Activated CD4-positive, alpha-beta T cell treated with anti-CD3 and anti-CD28 coated beads for 4 hours (primary cell): ENCODE measurements at places on chromosomes 7 and 10.

DNA sequence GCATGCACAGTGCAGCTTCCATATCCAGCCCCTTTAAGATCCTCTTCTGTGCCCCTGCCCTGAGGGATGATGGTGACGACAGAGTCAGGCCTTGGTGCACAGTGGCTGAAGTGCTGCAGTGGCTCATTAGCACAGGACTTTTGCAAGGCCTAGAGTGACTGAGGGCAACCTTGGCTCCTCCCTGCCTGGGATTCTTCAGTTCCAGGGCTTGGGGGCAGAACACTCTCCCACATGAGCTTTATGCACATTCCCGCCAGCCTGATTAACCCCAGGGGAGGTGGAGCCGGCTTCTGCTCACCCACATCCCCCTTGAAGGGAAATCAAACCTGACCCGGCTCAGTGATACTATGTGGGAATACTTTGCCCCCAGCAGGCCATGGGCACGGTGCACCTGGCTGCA lies 253.4 kb downstream of the GALNT17 start:
- DNase-seq: no peak

DNA sequence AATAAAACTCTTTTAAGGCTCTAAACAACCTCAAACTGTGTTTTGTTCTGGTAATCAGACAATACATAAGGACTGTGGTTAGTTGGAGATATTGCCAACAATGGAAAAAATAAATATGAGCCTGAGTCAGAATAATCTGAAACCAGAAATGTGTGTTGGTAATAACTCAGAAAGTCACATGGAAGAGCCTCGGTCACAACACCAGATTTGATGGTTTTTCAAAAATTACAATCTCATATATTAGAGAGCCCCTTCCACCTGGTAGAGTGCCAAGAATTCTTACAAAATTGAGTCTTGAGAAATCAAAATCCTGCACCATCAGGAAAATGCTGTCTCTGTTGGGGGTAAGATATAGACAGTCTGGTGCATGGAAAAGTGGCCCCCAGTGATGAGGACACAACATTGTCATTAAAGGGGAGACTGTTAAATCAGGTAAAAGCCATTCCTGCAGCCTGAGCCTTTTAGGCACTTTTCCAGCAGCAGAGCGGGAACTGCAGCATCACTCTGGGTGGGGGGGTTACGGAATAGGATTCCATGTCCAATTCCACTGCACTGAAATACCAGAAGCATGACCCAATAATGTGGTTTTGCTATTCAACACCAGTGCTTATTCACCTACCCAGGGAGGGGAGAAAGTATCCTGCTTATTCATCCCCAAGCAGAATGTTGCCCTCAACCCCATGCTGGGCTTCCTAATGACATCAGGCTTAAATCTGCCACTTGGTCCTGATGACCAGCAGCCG lies 9.5 kb upstream of the ADAM12 start:
- no peak for DNase-seq

- no peak for DNase-seq
These were observed 30.6 kb downstream of the POR start for GRCh38 chr7:75945297-75946168.

GRCh38 chr10:79249186-79250121 lies 97.8 kb upstream of the PPIF start:
- no peak for DNase-seq

DNA sequence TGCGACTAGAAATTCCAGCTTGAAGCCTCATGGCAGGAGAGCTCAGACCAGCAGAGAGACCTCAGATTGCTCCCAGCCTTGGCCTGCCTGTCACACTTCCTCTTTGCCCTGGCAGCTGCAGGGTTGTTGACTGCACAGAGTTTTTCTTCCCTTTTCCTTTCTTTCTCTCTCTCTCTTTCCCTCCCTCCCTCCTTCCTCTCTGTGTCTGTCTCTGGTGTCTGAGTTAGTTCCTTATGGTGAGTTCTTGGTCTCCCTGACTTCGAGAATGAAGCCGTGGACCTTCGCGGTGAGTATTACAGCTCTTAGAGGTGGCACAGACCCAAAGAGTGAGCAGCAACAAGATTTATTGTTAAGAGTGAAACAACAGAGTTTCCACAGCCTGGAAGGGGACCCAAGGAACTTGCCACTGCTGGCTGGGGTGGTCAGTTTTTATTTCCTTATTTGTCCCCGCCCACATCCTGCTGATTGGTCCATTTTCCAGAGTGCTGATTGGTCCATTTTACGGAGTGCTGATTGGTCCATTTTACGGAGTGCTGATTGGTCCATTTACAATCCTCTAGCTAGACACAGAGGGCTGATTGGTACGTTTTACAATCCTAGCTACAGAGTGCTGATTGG lies 266.3 kb downstream of the RPS24 start:
- DNase-seq: no peak

- DNase-seq: no peak
These were observed 104.2 kb upstream of the ACBD5 start for GRCh38 chr10:27344568-27345454.

DNA sequence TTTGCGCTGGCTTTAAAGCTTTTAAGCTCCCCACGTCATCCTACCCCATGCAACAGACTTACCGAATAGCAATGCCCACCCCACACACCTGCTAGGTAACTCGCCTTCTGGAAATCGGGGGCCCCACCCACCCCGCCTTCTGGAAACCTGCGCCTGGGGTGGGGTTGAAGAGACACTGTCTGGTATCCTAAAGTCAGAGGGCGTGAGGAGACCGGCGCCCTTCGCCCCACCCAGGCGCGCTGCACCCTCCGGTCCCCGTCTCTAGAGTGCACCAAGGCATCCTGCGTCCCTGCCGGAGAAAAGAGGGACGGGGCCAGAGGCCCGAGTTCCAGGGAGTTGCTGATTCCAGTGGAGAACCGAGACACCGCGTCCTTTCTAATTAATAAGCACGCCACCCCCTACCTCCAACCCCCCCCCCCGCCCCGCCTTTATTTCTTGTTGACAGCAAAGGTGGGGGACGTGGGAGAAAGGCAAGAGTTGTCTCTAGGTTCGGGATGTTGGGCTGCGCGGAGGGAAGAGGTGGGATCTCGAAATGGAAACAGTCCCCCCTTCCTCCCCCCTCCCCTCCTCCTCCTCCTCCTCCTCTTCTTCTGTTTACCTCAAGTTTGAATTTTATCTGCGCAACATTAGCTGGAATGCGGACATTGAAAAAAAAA lies 220.9 kb upstream of the MKLN1 start:
- DNase-seq: peak; percentile 51

DNA sequence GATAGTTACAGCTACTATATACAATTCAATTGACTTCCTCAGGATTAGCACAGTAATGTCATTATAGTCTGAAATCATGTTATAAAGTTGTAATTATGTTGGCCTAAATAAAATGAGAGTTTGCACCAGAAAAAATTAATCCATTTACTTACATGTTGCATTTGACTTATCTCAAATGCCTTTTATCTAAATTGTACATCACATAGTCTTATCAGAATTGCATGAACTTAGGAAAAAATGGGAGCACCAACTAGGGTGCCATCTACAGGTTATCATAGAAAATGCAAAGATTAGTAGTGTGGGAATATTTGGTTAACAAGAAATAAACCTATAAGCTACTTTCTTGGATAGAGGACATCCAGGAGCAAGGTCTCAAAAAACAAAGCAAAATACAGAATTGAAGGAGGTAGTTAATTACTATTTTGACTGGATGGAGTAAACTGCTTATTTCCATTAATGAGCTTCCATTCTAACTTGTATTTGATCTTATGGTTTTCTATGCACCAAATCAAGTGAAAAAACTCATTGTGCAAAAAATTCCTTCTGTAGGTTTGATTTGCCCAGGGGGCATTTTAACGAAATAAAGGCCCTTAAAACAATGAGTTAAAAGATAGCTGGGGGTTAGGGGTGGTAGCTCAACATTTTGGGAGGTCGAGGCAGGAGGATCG lies 60.0 kb upstream of the ORC5 start:
- no peak for DNase-seq

- no peak for DNase-seq
These were observed 78.3 kb upstream of the KMT2C start for GRCh38 chr7:152513861-152514770.

- no peak for DNase-seq
These were observed 7.8 kb upstream of the ABHD11 start for GRCh38 chr7:73746378-73746777.

GRCh38 chr10:80414142-80414895 lies 6.0 kb downstream of the PRXL2A start:
- DNase-seq: no peak

GRCh38 chr7:55504093-55504859 lies 68.0 kb downstream of the VOPP1 start:
- no peak for DNase-seq

- DNase-seq: no peak
These were observed 24.8 kb upstream of the UNC5B start for GRCh38 chr10:71187600-71187999.

DNA sequence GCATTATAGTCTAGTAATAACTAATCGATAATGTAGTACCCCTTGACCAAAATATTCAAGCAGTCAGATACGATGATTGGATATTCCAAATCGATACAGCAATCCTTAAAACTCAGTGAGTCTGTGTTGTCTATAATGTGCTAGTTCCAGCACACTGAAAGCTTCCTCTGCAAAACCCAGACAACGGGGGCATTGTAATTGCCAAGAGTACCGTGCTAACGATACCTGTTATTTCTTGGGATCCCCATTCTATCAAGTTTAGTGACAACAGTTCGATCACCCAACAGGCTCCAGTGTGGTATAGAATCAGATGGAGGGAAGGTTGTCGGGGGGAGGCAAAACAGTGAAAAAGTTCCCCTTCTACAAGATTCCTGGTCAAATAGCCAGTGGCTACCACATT lies 865 bp downstream of the ZNF438 start:
- DNase-seq: no peak

DNA sequence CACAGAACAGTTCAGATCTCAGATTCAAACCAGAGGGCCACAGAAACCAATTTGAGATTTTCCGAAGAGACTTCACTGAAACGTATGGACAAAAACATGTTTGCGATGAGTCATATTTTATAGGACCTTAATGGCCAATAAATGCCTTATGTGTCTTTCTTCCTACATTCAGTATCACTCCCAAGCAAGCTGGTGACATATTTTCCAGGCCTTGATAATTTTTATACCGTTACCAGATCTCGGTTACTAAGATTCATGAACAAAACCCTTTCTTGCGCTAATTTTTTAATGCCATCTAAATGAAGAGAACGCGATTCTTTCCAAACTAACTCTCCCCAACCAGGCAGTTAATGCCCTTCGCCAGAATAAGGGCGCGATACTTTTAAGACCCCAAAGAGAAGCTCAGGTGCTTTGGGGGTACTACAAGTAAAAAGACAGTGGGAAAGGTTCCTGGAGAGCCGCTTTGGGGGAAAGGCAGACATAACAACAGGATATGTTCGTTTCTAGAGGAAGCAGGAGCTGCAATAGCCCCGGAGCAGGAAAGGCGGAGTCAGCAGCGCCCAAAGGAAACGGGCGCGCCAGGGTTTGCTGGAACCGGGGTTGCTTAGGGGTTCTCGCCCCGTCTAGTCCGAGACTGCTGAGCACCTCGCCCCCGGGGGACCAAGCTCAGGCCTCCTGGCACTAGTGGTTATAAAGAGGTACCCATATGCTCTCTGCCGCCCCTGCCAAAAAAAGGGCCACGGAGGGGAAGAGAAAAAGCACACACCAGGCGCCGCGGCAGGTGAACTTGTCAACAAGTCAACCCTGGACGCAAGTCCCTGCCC lies 884 bp downstream of the ICA1 start:
- no peak for DNase-seq

DNA sequence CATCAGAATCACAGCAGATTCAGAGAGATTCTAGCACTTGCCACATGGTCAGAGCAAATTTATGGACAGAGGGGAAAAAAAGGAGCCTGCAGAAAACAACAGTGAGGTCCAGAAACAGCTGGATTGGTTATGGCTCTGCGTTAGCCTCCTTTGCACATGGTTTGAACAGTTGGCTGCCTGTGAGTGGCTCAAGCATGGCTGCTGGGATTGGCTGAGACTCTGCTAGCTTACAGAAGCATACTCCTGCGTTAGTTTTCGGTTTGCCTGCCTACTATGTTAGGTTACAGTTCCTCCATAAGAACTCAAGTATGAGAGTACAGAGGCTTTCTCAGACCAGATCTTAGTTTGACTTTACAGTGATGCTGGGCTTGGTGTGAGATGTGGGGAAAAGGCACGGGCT lies 80.7 kb upstream of the WDR11 start:
- no peak for DNase-seq

DNA sequence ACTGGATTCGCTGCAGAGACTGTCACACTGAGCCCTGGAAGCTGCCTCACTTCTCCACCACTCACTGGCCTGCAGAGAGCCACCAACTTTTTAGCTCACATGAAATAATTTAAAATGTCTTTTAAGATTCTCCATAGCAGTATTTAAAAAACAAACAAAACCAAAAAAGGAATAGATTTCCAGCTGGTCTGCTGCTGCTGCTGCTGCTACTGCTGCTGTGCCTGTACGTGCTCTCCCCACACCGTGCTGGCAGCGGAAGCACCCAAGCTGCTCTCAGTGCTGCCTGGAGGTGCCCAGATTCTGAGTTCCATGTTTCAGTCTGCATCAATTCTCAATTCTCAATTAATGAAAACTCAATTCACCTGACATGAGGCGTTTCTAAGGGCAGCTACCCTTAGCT lies 146.0 kb downstream of the USP6NL start:
- DNase-seq: no peak

DNA sequence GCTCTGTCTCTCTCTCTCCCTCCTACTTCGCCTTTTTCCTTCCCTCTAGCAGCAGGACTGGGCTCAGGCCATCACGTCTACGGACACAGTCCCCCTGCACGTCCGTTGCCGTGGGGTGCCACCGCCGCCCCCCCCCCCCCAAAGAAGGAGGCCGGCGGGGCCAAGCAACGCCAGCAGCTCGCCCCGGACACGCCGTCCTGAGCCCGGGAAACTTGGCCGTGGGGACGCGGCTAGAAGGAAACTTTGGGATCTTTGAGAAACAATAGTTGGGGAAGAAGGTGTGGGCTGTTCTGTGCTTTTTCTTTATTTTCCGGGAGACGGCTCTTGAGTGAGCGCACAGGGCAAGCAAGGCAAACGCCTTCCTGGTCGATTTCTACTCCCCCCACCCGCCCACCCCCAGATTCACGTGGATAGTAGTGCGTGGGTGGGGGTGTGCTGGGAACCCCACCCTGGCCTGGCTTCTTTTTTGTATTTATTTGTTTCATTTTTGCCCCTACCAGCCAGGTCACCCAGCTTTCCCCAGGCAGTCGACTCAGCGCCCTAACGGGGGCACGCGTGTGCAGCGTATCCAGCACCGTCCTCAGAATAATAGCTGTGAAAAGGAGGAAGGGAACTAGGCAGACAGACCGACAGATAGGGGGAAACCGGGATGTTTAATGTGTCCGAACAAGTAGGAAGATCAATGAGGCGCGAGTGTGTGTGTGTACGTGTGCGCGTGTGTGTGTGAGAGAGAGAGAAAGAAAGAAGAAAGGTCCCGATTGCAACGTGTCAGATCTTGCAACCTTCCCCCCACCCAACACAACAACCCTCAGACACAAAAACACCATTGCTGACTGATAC lies 1.4 kb downstream of the MXI1 start:
- peak; percentile 23 for DNase-seq

DNA sequence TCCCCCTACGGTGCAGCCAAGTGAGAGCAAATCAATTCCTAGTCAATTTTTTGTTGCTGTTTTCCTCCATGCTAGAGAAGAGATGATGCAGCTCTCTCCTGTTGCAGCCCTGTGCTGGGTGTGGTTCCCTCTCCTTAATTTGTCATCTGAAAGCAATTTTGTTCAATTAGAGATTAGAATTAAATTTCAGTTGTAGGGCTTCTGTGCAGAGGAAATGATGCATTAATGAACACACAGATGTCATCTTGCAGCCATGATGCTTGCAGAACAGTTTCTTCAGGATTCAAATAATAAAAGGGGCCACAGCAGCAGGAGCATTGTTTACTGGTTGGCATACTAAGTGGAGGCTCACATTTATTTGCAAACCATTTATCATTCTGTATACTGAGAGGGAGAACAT lies 266.0 kb downstream of the AUTS2 start:
- no peak for DNase-seq
